Effector memory CD4-positive, alpha-beta T cell (primary cell): ENCODE measurements at places on chromosomes 6 and 20.

DNA sequence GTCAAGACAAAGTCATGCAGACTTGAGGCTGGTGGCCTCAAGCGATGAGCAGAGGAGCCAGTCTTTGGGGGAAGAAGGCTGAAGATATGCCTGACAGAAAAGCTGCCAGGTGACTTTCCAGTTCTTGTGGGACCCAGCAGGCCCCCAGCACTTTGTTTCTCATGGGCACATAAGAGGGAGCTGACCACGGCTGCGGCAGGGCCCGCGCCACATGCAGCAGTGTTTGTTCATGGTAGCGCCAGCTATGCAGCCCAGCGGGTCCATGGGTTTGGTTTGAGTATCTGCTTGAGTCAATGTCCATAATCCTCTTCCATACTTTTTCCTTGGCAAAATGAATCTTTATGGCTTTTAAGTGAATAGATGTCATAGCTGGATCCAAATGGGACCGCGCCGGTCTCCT is 91.0 kb upstream of the LY86 start:
- no peak for DNase-seq

- no peak for DNase-seq
Measured at GRCh38 chr20:63330084-63330760, 30.9 kb downstream of the CHRNA4 start.

- no peak for DNase-seq
Measured at GRCh38 chr6:28682542-28682941, 156.9 kb downstream of the GPX5 start.

- peak; percentile 5 for DNase-seq
Measured at GRCh38 chr20:5557123-5557522, 193.1 kb upstream of the SHLD1 start.

DNA sequence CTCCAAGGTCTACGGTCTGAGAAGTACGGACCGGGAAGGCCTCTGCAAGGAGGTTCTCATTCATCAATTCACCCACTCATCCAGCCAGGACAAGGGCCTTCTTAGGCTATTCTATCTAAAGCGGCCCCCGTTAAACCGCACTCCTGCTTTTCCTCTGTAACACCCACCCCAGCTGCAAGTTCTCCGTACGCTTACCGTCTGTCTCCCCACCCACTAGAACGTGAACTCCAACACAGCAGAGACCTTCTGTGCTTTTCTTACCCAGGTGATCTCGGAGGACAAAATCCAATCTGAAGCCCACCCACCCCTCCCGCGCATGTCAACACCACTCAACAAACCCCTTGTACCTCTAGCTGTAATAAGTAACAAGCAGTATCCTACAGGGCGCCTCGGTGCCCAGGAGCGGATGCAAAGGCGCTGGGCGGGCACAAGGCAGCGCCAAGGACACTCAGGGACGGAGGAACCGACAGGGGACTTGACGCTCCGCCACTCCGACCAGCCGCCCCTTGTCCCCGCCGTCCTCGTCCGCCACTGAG is 351 bp downstream of the AURKA start:
- no peak for DNase-seq

DNA sequence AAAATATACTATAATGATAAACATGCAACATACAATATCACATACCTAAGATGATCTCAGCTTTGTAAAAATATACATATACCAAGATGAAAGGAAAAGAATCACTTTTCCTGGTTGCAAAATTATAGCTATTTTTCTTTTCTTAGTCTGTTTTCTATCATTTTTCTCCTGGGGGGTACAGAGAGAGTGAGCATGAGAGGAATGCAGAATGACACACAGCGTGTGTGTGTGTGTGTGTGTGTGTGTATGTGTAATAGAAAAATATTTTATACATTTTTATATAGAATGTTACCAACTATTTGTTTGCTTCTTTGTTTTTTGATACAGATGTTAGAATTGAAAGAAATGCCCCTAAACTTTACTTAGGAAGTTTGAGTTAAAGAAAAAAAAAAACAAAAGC is 64.3 kb downstream of the FAM83B start:
- no peak for DNase-seq

- no peak for DNase-seq
Measured at GRCh38 chr6:28769626-28770402, 154.0 kb downstream of the TRIM27 start.

- no peak for DNase-seq
Measured at GRCh38 chr20:47244451-47244850, 112.0 kb downstream of the ZMYND8 start.

- no peak for DNase-seq
Measured at GRCh38 chr6:4814987-4815386, 38.8 kb downstream of the CDYL start.

DNA sequence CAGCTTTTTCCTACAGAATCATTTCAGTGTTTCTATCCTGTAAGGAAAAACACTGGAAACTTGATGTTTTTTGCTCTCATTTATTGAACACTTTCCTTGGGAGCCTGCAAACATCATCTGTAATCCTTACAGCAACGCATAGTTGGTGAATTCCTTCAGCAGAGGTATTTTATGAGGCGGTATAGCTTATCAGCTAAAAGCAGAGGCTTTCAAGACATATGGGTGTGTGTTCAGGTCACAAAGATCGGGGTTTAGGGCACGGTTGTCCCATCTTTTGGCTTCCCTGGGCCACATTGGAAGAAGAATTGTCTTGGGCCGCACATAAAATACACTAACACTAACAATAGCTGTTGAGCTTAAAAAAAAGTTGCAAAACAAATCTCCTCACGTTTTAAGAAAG is 185.0 kb downstream of the AIG1 start:
- DNase-seq, result no peak

- DNase-seq, result no peak
Measured at GRCh38 chr6:139832493-139833305, 458.3 kb upstream of the CITED2 start.

- no peak for DNase-seq
Measured at GRCh38 chr6:96947055-96947454, 22.5 kb downstream of the KLHL32 start.

DNA sequence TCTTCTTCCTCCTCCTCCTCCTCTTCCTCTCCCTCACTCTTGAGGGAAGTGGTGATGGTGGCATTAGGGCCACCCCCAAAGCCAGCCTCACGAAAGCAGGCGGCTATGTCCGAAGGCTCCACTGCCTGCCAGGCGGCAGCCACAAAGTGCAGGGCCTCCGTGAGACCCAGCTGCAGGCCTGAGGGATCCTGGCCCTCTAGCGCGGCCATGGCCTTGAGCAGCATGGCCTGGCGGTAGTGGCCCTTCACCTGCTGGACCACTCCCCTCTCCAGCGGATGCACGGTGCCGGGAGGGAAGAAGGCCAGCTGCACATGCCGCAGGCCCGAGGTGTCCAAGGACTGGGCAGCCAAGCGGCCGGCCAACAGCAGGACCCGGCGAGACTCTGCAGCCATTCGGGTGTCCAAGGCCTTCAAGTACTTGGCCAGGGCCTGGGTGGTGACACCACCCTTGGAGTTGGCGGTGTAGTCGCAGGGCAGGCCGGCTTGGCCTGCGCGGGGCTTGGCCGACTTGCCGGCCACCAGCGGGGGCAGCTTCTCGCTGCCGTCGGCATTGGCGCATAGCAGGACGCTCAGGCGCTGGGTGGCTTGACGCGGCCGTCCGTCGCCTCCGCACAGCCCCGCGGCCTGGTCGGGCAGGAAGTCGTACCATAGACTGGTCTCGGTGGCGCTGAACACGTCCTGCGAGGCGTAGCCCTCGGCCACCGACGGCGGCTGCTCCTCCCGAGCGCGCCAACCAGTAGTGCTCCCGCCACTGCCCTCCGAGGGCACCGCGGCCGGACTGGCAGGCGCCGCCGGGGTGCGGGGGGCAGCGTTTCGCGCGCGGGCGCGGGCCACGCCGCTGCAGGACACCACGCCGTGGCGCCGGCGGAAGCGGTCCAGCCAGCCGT is 1.1 kb downstream of the CENPB start:
- DNase-seq, result no peak

- DNase-seq, result no peak
Measured at GRCh38 chr6:33654831-33655554, 33.9 kb downstream of the ITPR3 start.

GRCh38 chr6:134245706-134246105 is 72.2 kb downstream of the SGK1 start:
- DNase-seq, result no peak

GRCh38 chr6:95576218-95576997 is 927 bp upstream of the MANEA start:
- DNase-seq, result no peak

- DNase-seq, result no peak
Measured at GRCh38 chr6:56640374-56640773, 2.3 kb downstream of the DST start.

DNA sequence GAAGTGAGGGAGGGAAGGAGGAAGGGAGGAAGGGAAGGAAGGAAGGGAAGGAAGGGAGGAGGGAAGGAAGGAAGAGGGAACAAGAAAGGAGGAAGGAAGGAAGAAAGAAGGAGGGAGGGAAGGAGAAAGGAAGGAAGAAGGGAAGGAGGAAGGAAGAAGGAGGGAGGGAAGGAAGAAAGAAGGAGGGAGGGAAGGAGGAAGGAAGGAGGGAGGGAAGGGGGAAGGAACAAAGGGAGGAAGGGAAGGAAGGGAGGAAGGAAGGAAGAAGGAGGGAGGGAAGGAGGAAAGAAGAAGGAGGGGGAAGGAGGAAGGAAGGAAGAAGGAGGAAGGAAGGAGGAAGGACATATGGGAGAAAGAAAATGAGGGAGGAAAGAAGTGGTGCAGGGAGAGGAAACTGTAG is 184.7 kb upstream of the PMEPA1 start:
- no peak for DNase-seq

GRCh38 chr6:147693181-147693580 is 184.7 kb downstream of the SAMD5 start:
- DNase-seq, result no peak

GRCh38 chr6:85672623-85673022 is 29.9 kb upstream of the SYNCRIP start:
- no peak for DNase-seq

- no peak for DNase-seq
Measured at GRCh38 chr6:136487759-136488425, 62.3 kb downstream of the MAP7 start.

DNA sequence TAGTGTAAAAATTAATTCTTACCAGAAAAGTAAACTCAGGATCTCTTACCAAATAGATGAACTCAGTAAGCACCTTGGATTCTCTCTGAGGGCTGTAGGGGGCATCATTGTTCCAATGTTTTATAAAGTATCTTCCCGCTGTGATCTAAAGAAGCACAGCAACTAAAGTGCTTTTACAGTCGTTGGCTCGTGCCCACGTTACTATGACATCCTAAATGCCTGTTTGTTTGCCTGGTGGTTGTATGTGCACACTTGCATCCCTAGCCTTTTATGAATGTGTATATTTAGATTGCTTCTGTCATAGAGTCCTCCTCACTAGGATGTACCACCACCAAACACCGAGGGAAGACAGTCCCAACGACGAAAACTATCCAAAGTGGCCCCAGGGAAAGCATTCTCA is 34.5 kb downstream of the SLX4IP start:
- DNase-seq, result no peak

DNA sequence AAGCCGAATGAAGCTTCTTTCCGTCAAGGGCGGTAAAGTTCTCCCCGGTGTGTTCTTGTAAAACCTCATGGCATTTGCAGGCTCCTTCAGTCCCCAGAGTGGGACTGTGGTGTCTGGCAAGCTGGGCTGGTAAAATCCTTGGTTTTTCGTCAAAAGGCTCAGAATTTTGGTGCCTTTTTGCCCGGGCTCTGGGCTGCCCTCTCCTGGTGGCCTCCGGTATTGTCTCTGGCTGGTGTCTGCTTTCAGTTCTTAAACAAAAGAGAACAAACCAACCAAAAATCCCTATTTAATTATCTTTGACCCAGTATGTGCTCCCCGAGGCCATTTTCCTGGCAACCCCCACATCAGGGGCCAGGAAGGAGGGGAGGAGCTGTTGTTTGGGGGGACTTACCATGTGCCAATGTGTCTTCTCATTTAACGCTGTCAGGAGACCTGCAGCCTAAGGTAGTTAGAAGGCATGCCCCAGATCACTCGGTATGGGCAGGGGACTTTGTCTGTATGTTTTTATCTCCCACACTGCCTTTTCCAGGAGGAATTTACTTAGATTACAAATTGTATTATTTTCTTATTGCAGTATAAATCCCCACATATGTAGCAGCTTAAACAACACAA is 11.1 kb downstream of the CDH4 start:
- DNase-seq, result no peak

- DNase-seq, result no peak
Measured at GRCh38 chr6:114282292-114282691, 60.5 kb downstream of the HS3ST5 start.

DNA sequence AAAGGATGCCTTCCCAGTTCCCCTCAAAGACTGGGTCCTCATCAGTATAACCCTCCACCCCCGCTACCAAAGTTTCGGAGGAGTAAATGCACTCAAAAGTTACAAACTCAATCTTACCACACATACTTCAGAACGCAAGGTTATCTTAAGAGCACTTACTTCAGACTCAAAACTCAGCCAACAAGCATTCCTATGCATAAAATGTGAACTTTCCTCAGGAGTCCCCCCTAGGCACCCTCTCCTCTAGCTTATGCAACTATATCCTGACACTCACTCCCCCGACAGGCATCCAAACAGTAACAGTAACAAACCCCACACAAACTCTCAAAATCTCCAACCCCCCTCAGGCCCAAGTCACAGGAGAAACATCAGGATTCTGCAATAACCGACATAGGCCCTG is 11.1 kb upstream of the ADTRP start:
- DNase-seq, result no peak

GRCh38 chr6:14286144-14286543 is 168.6 kb downstream of the CD83 start:
- DNase-seq, result no peak

- no peak for DNase-seq
Measured at GRCh38 chr20:37803438-37804307, 99.3 kb upstream of the VSTM2L start.

GRCh38 chr6:106316375-106316766 is 9.2 kb downstream of the ATG5 start:
- DNase-seq, result no peak

- DNase-seq, result no peak
Measured at GRCh38 chr6:136927292-136927691, 5.2 kb downstream of the SLC35D3 start.

- DNase-seq, result no peak
Measured at GRCh38 chr6:93858213-93858612, 438.9 kb upstream of the EPHA7 start.

DNA sequence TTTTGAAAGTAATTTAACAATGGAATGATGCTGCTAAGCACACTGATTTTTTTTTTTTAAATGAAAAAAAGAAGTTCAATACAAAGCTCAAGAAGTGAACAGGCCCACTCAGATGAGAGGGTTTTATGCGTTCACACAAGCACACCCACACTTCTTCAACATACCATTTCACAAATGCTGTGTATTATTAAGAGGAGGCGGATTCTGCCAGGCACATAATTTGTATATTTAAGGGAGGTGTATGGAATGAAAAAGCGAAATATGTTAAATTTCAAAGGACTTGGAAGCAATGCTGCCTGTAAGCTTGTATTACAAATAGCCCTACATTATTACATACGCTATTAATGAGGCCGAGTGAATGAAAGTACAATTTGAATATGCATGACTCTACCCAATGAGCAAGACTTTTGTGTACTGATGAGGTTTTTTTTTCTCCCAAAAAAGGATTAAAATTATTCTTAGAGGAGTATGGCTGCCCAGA is 123.9 kb downstream of the INSM1 start:
- DNase-seq, result no peak
